ENCODE measurements at places on chromosomes 1 and 21.
A peak's percentile ranks its signal among the peaks of the same experiment; 100 is the strongest.

DNA sequence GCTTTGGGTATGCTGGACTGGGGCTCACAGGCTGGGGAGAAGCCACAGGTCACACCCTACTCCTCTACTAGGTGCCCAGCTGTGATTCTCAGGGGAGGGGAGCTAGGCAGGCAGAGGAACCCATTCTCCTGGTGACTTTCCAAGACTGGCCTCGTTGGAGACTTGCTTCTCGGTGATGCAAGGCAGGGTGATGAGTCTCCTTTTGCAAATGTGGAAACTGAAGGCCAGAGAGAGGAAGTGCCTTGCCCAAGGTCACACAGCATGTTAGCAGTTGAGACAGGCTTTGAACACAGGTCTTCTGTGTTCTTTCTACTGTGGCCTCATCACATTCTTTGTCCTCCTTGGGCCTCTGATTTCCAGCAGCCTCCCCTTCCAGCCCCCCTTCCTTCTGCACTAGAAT lies 20.5 kb upstream of the C1QA start:
- no peak for DNase-seq

DNA sequence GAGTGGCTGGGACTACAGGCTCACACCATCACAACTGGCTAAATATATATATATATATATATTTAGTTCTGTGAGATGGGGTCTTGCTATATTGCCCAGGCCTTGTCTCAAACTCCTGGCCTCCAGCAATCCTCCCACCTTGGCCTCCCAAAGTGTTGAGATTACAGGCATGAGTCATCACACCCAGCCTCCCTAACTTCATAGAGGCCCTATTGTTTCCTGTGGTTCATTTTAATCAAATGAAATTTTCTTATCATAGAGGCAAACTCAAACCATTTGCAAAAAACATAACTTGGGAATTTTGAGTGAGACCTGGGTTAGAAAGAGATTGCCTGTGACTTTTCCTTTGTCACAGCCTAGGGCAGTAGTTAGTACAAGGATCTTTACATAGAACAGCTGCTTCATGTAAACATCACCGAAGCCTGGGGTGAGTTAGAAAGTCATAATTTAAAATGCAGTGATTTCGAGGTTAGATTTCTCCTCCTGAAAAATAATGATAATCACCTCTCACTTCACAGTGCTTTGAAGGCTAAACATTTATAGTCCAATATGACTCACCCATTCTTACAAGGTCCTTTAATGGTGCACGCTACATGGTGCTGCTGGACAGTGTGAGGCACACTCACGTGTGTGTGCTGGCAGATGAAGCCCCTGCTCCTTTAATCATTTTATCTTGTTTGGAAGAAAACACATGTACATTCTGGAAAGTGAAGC lies 188.9 kb downstream of the RHOU start:
- no peak for DNase-seq

DNA sequence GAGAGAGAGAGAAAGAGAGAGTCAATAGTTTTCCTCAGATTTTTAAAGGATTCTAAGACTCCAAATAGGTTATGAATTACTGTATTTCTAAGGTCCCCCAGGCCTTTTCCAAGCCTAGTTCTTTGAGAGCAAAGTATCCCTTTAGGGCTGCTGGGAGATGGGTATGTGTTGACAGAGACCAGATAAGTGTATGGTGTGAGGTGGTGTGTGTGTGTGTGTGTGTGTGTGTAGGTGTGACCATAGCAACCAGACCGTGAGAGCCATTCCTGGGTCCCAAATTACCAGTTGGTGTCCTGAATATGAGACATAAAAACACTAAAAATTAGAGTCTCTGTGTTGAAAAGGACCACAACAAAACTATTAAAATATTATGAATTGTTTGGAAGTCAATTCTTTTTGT lies 41.7 kb upstream of the DNAJC6 start:
- no peak for DNase-seq

GRCh38 chr1:227709451-227709850 lies 25.7 kb downstream of the JMJD4 start:
- DNase-seq = no peak

- no peak for DNase-seq
These were observed 50.5 kb upstream of the EPS8L3 start for GRCh38 chr1:109814223-109814622.

- no peak for DNase-seq
These were observed 426.7 kb upstream of the RUNX1 start for GRCh38 chr21:35475762-35476161.

GRCh38 chr1:54298284-54299033 lies 98.5 kb downstream of the MRPL37 start:
- no peak for DNase-seq

GRCh38 chr21:34243562-34243961 lies 120.2 kb upstream of the KCNE2 start:
- DNase-seq = no peak

DNA sequence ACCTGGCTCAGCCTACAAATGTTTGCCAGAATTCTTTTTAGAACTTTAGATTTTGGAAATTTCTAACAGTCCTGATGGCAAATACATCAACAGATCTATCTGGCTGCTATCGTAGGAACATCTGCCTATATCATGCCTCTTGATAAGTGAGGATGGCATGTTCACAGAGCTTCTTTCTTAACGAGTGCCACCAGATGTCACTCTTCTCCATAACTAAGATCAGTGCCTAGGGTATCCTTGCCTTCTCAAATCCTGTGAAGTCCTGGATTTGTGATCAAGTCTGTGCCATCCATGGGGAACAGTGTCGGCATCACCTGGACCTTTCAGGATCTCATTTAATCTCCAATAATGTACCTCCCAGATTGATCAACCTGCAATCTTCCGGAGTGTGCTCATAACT lies 36.5 kb upstream of the CD5L start:
- no peak for DNase-seq

DNA sequence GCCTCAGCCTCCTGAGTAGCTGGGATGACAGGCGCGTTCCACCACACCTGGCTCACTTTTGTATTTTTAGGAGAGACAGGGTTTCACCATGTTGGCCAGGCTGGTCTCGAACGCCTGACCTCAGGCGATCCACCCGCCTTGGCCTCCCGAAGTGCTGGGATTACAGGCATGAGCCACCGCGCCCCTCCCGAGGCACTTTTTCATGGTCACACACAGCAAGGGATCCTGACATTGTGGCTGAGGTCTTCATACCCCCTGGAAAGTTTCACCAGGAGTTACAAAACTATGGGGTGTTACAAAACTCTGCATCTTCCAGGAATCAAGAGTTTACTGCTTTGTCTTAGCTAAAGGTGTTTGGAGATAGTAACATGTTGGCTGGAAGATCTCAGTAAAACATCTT lies 234.3 kb upstream of the TMEM51 start:
- no peak for DNase-seq

DNA sequence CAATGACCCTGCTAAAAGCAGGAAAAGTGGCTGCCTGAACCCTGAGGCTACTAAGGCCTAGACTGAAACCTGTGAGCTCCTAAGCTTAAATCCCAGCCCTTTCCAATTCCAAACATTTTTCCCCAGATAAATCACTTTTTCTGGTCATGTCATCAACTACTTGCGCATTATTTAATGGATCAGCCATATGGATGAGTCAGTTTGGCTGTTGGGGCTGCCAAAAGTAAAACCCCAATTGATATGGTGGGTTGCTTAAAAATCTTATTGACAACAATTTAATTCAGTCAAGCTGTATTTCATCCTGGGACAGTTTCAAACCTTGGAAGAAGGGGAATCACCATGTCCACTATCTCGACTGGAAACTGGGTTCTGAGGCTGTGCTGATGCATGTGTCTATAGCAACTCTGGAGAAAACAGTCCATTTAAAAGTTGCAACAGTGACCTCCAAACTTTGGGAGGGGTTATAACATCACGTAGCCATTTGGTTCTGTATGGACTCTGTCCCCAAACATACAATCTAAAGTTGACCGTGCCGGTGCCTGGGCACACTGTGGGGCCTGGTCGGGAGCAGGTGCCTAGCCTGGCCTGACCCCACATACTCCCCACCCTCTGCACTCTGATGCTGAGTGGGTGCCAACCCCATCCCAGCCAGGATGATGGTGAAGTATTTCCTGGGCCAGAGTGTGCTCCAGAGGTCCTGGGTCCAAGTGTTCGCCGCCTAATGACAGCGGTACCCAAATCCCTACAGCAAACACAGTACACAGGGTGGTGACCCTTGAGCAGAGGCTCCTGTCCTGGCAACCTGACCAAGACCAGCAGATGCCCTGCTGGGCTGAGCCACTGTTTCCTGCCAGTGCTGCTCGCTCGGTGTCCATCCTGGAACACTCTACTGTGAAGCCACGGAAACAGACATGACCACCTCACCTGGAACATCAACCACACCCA lies 46.5 kb upstream of the LRRC52 start:
- no peak for DNase-seq

GRCh38 chr1:36696261-36696940 lies 213.7 kb upstream of the CSF3R start:
- DNase-seq = no peak

- no peak for DNase-seq
These were observed 10.7 kb downstream of the SH2D2A start for GRCh38 chr1:156805766-156806511.

GRCh38 chr1:160542303-160542945 lies 19.4 kb upstream of the SLAMF6 start:
- DNase-seq = no peak

DNA sequence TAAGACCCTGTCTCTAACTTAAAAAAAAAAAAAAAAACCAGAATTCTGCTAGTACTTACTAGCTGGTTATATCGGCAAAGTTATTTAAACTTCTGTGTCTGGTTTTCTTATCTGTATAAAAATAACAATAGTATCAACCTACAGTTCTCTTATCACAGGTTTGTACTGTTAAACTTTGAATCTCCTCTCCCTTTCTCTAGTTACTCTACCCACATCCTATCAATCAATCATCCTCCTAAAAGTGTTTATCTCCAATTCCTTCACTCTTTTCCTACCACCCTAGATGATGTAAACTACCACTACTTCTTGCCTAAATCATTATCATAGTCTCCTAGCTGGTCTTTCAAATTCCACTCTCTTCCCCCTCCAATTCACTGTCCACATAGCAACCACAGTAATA lies 27.6 kb downstream of the USP33 start:
- DNase-seq = no peak

DNA sequence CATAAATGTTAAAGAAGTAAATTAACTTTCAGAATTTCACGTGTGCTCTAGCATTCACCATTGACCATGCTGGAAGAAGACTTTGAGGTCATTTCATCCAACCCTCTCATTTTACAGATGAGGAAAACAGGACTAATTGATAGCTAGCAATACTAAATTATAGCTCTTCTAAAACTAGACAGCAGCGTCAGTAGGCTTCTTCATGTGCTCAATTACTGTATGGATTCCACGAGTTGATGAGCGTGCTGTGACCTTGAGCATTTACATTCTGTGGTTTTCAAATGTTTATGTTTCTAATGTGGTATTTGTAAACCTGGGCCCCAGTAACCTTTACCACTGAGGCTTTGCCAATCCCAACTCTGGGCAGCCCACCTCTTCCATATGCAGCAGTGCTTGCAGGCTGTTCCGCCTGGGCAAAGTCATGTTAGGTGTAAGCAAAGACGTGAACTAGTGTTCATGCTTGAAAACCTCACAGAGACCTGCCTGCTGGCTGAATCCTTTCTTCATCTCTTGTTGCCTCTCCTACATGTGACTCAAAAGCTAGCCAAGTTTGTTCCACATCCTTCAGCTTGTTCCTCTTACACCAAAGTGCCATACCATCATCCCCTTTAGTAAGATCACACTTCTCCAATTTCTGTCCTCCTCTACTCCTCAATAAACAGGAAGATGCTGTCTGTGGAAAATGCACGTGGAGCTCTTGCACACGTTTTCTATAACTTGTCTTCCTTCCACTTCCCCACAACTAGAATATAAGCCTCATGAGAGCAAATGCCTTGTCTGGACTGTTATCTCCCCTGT lies 17.2 kb downstream of the KCNJ15 start:
- no peak for DNase-seq

- no peak for DNase-seq
These were observed 9.3 kb downstream of the DPYD start for GRCh38 chr1:97911266-97912215.

DNA sequence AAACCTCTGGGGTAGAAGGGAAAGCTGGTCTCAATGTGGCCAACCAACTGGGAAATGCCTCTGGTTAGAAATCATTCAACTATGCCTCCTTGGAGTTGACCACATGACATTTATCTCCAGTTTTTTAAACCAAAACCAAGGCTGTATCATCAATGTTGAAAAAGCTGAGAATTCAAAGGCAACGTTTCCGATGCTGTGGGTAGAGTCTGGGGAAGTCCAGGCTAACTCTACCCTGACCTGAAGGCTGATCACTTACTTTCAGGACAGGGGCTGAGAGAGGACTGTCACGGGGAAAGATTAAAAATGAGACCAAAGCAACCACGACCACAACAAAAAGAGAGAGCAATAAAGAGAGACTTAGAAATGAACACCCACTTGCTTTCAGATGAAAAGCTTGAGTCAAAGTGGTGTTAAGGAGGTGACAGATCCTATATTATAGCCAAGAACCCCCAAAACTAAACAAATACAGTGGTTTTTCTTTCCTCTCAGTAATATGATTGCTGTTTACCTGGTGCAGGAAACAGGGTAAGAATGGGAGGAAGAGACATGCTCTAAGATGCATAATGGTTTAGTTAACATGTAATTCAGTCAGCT lies 90.8 kb upstream of the TNFSF4 start:
- DNase-seq = peak; percentile 26

GRCh38 chr1:203170625-203171330 lies 4.8 kb downstream of the MYBPH start:
- DNase-seq = no peak

GRCh38 chr1:10712568-10713362 lies 83.7 kb downstream of the CASZ1 start:
- no peak for DNase-seq

DNA sequence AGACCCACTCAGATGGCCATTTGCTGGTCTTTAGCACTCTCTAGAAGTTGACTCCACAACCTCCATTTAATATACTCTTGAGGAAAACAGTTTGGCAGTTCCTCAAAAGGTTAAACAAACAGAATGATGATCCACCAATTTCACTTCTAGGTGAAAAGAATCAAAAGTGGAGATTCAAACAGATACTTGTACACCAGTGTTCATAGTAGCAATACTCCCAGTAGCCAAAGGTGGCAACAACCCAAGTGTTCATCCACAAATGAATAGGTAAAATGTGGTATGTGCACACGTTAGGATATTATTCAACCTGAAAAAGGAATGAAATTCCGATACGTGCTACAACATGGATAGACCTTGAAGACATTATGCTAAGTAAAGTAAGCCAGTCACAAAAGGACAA lies 6.3 kb downstream of the PRCC start:
- peak; percentile 33 for DNase-seq

- DNase-seq = no peak
These were observed 117.1 kb upstream of the IPO9 start for GRCh38 chr1:201711811-201712210.

DNA sequence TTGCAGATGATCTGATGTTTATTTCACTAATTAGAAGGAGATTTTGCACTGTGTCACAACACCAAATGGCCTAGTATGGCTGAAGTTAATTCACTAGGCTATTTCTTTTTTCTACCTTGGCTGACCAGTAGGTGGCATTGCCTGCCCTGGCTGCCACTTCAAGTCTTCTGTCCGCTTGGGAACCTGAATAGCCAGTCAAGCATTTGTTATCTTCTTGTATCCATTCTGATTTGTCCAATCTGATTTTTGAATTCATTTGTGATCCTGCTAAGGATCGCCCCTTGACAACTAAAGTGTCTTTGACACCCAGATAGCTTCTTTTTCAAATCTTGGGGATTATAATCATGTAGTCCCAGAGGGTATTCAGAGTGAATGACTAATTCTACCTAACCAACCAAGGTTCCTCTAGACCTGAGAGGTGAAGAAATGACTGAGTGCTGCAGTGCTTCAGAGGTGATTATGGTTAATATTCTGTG lies 99.4 kb downstream of the GIPC2 start:
- DNase-seq = no peak

Measured in T-helper 2 cell (primary cell).